Activated CD8-positive, alpha-beta memory T cell treated with anti-CD3 and anti-CD28 coated beads for 1 hour (primary cell): ENCODE measurements at places on chromosomes 12 and 14.
A peak's percentile ranks its signal among the peaks of the same experiment; 100 is the strongest.

GRCh38 chr14:24234095-24235005 lies 1.6 kb downstream of the GMPR2 start:
- no peak for DNase-seq

DNA sequence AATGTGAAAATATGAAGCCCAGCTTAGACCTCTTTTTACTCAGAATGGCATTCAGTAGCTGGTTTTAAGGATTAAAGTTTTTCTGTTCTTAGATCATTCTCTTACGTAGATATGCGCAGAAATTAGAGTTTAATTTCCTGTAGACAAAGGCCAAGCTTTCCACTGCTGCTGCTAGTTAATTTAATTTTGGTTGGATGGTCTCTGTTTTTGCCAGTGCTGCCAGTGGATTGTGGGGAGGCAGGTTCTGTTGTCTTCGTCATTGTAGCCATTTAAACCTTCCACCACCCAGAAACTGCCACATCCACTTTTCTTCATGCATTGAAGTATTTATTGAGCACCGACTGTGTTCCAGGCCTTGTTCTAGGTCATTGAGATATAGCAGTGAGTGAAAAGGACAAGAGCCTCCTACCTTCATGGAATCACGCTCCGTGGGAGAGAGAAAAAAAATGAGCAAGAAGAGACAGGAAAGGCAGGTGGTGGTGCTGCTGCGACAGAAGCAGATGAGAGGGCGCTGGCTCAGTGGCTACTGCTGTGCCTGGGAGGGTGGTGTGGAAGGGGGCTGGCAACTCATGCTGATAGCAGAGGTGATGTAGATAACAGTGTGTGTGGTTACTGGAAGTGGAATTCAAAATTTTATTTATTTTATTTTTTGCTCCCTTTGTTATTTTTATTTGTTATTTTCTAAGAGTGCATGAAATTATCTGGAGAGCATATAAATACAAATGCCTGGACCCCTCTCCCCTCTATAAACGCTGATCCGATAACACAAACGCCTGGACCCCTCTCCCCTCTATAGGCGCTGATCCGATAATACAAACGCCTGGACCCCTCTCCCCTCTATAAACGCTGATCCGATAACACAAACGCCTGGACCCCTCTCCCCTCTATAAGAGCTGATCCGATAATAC lies 33.3 kb downstream of the DYNC1H1 start:
- no peak for DNase-seq

GRCh38 chr12:124411281-124411878 lies 116.5 kb downstream of the RFLNA start:
- DNase-seq = no peak

GRCh38 chr14:60657456-60658210 lies 8.4 kb upstream of the SIX1 start:
- DNase-seq = no peak

DNA sequence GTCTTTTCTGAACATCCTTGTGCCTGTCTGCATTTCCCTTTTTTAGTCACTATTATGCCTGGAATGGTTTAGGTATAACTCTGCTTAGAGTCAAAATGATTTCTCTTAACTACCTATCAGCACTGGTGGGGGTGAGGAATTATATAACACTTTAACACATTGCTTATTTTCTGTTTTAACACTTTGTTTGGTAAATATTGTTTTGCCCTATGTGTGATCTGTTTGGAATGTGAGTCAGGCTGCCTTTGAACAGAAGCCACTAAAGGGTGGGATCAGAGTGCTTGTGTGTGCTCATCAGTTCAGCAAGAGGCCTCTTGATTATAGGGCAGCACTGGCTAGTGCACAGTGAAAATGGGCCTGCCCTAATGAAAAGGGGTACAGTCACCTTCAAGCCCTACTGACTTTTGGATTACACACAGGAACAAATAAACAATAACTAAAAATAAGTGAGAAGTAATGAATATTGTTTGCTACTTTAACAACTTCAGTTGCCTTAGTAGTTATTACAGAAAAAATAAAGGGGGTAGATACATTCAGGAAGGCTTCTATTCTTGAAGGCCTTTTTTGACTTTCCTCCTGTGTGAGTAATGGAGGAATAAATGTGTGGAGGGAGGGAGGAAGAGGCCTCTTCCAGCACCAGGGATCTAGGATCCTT lies 23.2 kb downstream of the NGDN start:
- DNase-seq = no peak

GRCh38 chr12:131714759-131715158 lies 3.9 kb downstream of the SFSWAP start:
- no peak for DNase-seq

DNA sequence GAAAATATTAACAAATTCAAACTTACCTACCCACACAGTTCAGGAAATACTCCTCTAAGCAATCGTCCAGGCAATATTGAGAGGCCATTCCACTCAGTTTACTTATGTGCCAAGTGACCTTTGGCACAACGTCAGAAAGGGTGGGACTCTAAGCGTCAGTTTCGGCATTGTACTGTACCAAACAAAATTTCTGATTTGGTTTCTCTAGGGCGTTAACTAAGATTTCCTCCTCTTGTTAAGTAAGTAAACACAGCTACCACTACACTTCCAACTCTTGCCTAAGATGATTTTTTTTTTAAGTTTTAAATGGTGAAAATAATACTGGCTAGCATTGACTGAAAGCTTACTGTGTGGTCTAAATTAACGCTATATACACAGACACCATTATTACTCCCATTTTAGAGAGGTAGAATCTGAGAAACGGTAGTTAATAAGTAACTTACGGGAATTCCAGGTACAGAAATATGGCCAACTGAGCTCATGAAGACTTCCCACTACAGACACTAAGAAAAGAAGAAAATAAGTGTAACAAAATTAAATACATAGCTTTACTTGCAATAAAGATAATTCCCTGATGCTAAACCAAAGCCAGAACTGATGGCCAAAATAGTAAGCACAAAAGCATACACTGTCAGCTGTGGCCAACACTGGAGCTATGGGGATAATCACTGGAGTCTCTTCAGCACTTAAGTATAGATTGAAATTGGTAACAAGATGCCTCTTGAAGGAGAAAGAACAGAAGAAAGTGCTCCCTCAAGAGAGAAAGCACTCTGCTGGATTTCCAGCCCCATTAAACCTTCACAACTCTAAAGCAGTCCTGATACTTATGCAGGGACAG lies 76.1 kb downstream of the EPS8 start:
- no peak for DNase-seq

GRCh38 chr14:61343991-61344405 lies 22.6 kb downstream of the PRKCH start:
- no peak for DNase-seq

DNA sequence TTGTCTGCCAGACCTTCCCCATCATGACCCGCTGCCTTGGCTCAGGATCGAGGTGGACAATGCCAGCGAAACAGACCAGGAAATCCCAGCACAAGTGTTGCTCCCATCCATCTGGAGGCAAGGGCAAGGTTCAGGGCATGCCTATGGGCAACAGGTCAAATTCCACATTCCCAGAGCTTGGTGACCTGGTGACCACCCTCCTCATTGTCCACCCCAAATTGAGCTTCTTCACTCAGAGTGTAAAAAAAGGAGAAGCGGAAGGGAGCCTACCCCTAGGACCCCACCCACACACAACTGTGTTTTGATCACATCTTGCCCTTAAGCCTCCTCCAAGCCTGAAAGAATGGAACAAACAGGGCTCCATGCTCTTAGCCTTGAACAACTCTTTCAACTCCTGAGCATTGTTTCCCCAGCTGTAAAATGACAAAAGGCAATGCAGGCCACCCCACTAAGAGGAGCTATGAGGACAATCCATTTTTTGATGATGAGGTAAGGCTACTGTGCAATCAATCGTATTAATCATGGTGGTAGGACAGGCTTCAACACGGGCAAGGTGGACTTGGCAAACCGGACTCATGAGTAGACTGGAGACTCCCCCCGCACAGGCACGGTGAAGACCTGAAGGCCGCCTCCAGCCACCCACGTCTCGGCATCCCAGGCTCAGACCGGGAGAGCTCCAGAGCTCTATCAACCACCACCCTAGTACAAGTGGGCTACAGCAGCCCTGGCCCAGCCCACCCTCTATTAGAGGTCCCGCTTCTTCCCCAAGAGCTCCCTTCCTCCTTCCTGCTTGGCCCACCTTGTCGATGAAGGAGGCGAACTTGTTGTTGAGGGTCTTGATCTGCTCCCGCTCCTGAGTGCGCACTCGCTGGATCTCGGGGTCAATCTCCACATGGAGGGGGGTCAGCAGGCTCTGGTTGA lies 866 bp downstream of the KRT79 start:
- DNase-seq = no peak

GRCh38 chr14:77043177-77043983 lies 14.9 kb upstream of the IRF2BPL start:
- no peak for DNase-seq

DNA sequence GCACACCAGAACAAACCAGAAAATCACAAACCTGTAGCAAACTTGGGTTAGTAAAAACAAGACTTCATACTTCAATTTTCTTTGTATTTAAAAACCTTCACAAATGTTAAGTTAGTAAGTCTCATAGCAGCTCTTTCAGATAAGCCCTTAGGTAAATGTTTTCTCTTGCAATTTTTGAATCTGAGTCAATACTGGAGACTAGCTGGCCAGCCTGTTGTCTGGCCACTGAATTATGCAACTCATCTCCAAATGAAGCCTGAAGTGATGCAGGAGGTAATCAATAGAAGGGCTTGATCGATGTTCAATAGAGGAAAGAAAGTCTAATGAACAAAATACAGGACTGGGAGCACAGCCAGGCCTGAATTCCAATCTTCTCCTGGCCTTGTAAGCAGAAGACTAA lies 465.2 kb downstream of the LRIG3 start:
- no peak for DNase-seq

DNA sequence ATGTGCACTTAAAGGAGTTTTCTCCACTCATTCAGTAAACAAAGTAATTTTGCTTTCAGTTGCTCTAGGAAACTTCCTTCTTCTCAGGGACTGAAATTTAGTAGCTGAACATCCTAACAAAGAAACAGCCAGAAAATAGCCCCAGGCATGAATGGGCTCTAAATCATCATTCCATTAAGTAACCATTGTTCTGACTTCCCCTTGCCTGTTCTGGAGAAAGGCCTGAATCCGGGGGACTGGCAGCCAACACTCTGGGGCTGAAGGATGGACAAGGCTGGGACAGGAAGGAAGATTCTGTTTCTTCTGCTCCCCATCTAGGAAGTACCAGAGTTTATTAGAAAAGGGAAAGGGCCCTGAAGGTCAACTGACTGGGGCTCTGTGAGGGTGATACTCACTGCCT lies 104.5 kb downstream of the ESRRB start:
- no peak for DNase-seq

GRCh38 chr12:124727922-124728321 lies 135.7 kb downstream of the SCARB1 start:
- no peak for DNase-seq

DNA sequence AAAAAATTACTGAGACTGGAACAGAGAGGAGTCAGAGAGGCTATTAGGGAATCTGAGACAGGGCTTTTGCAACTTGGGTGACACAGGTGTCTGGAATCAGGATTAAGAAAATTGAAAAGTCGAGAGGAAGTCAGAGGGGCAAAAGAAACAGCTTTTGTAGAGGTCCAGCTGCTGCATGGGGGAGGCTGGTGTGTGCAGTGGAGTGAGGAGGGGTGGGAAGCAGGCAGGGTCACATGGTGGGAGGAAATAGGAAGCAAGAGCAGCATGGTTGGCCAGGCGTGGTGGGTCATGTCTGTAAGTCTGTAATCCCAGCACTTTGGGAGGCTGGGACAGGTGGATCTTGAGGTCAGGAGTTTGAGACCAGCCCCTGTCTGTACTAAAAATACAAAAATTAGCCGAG lies 69.7 kb upstream of the VRK1 start:
- DNase-seq = no peak

DNA sequence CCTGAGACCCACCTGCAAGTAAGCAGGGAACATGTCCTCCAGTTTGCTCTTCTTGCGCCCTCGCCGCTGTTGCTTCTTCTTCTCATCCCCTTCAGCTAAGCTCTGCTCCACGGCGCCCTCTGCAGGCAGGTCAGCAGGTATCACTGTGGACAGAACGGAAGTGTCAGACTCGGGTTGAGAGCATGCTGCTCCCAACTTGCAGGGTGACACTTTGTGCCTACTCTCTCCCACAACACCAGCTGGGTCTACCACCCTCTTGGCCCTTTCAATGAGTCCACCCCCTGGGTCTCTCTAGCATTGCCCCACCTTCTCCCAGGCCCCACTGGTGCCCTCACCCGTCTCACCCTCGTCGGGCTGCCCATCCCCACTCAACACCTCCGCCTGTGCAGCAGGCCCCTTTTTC lies 16.7 kb downstream of the KMT2D start:
- DNase-seq = peak; percentile 72

DNA sequence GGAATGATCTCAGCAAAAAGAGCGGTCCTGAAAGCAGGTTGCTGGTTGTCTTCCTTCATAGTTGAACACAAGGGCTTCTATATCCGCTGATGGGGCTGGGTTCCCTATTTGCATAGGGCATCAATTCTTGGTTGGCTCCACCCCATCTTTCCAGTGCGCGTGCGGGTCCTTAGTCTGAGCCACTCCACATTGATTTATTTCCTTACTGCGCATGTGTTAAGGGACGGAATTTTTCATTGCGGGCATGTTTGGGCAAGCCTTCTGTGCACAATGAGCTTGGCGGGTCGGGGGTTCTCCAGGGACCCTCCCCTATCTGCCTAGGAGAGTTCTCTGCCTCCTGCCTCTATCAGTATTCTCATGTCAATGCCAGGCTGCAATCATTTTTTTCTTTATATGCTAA lies 21.2 kb upstream of the DLGAP5 start:
- DNase-seq = no peak

- no peak for DNase-seq
Measured at GRCh38 chr14:87894920-87895319, 98.1 kb downstream of the GALC start.

GRCh38 chr12:132615579-132616038 lies 3.0 kb upstream of the P2RX2 start:
- DNase-seq = no peak

GRCh38 chr12:100201604-100202423 lies 1.2 kb downstream of the ACTR6 start:
- DNase-seq = no peak

- DNase-seq = no peak
Measured at GRCh38 chr12:124381456-124382296, 86.8 kb downstream of the RFLNA start.
